ENCODE measurements at places on chromosomes 7 and 10.

- DNase-seq, result no peak
These were observed 42.4 kb downstream of the IL2RA start for GRCh38 chr10:6019796-6020195.

- no peak for DNase-seq
These were observed 91.8 kb downstream of the PTPRN2 start for GRCh38 chr7:158495786-158496185.

DNA sequence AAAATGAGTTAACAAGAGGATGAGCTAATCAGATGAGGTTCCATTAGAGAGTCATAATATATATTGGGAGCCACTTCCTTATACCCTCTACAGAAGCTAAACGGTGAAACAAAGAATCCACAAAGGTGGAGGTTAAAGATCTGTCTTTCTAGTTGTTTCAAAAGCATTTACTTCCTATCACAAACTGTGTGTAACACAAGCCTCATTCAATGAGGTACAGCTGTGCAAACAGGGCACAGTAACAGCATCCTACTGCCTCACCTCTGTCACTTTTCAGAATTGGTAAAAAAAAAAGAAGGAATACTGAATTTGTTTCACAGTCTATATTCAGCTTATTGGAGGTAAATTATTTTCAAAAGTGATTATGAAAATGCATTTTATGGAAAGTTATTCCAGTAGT, 128.7 kb downstream of the AGMO start:
- DNase-seq, result no peak

DNA sequence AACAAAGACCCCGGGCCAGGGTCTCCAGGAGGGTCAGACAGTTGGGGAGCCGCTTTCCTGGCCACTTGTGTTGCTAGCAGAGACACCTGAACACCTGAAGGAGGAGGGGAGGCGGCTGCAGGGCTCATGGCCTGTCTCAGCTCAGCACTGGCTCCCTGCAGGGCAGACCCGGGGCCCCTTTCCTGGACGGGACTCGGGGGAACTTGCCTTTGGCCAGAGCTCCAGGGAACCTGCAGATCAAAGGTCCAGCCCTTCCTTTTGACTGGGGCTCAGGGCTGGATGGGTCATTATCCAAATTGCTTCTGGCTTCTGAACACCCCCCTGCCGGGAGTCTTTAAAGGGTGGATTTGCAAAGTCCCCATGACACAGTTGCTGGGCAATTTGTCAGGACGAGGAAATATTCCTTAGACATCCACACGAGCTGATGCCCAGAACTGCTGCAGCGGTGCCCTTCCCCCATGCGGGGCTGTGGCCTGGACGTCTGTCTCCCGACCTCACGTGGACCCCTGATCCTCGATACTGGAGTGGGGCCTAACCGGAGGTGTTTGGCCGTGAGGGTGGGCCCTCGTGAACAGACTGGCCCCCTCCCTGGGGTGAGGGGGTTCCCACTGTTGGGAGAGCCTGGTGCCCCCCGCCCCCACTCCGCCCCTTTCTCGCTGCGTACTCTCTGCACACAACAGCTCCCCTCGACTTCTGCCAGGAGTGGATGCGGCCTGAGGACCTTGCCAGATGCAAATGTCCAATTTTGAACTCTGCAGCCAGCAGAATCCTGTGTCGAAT, 194.3 kb downstream of the ELFN1 start:
- DNase-seq, result no peak

DNA sequence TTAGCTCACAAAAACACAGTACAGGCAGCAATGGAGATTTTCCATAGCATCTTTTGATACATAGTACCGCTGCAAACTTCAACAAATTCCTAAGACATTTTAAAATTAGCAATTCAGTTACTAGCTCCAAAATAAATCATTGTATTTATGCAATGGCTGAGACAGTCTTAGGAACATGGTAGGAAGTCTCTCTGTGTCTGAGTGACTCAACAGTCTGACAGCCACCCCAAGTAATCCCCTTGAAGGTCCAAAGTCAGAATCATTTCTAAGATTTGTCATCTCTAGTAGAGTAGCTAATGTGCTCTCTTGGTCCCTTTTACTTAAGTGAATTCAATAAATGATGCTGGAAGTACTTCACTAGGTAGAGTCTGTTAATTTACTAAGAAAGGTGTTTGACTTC, 93.8 kb upstream of the NOBOX start:
- no peak for DNase-seq

- DNase-seq, result no peak
These were observed 450.0 kb downstream of the SUGCT start for GRCh38 chr7:40584667-40585433.

- no peak for DNase-seq
These were observed 524.7 kb upstream of the GALNT17 start for GRCh38 chr7:70607281-70607680.

DNA sequence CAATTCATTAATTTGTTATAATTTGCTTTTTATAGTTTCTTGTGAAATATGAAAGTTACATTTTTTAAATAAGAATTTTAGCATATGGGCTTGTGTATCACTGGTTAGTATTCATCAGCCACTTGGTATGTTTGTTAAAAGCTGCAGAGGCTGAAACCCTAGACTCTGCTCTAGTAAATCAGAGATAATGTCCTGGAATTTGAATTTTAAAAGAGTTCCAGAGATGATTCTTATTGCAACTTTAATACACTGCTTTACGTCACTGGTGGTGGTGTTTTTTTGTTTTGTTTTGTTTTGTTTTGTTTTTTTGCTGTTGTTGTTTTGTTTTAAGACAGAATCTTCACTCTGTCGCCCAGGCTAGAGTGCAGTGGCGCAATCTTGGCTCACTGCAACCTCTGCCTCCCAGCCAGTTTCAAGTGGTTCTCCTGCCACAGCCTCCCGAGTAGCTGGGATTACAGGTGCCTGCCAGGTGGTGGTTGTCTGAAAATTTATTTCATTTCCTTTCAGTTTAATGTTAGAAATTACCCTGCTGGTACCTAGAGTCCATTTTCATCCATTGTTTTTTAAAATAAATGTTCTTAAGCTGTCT, 43.8 kb downstream of the PTPN12 start:
- DNase-seq, result no peak

- DNase-seq, result no peak
These were observed 15.9 kb downstream of the ODAD2 start for GRCh38 chr10:27982875-27983543.

- no peak for DNase-seq
These were observed 53.8 kb upstream of the ITGB8 start for GRCh38 chr7:20276705-20277472.

GRCh38 chr7:103065667-103066066, 8.9 kb downstream of the FBXL13 start:
- DNase-seq, result no peak

DNA sequence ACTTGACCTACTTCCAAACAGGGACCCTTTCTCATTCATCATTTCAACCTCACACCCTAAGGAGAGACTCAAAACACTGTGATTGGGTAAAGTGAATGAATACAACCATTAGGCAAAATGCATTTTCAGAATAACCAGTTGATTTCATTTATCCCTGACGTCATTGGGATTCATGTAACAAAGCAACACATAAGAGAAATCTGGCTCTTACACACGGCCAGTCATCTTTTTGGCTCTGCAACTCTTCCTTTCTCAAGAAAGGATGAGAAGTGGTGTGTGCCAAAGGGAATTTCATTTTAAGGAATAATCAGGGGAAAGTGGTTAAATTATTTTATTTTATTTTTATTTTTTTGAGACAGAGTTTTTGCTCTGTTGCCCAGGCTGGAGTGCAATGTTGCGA, 83.1 kb downstream of the CPVL start:
- no peak for DNase-seq

- no peak for DNase-seq
These were observed 9.9 kb downstream of the STARD3NL start for GRCh38 chr7:38187794-38188440.

- DNase-seq, result no peak
These were observed 93.6 kb upstream of the RSU1 start for GRCh38 chr10:16910793-16911164.

- DNase-seq, result no peak
These were observed 24.9 kb upstream of the WDFY4 start for GRCh38 chr10:48659790-48660189.

DNA sequence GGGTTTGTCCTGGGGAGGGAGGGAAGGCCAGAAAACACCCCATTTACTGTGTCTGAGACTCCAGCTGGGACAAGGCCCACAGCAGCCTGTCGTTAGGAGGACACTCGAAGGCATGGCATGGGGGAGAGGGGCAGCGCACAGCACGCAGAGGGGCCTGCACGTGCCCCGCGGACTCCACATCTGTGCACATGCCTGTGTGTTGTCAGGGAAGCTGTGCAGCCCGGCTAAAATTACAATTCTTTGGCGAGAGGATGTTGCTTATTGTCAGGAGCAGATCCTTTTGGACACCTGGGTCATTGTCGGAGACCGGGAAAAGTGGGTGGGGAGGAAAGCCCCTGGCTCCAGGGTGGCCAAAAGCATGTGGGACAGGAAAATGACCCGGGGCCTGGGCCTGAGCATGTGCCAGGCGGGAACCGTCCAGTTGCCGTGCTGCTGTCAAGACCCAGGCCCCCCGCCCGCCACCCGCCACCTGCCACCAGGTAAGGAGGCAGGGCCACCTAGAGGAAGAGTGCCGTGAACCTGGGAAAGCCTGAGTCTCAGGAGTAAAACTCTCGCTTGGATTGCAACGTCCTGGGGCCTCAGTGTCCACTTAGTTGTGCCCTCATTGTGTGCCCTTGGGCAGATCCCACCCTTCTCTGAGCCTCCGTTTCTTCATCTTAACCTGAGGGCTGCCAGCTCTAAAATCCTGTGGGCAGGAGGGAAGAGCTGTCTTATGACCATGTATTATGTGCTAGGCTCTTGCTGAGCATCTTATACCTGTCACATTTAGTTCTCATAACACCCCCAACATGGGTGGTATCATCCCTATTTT, 7.2 kb downstream of the VSIR start:
- no peak for DNase-seq

GRCh38 chr7:135713836-135714470, 14.0 kb downstream of the SLC13A4 start:
- no peak for DNase-seq

DNA sequence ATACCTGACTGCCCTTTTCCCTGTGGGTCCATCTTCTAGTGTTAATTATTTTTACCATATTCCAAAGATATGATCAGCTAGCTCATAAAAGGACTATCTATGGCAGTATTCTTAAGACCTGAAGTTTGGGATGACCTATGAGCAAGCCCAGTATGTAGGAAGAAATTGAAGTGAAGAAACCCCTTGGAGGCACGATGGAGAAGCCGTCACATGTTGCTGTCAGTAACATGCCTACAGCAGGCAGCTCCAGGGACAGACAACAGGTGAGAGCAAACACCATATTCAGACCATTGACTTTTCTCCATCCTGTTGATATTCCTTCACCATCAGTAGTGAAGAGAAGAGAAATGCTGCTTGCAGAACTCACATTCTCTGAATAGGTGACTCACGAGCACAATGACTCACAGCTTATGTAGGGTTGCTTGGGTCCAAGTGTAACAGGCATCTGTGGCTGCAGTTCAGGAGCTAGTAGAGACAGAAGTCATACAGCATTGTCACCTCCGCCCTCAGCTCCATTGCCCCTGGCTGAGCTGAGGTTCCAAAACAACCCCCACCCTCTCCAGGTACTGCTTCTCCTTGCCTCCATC, 8.4 kb upstream of the LYZL2 start:
- no peak for DNase-seq

DNA sequence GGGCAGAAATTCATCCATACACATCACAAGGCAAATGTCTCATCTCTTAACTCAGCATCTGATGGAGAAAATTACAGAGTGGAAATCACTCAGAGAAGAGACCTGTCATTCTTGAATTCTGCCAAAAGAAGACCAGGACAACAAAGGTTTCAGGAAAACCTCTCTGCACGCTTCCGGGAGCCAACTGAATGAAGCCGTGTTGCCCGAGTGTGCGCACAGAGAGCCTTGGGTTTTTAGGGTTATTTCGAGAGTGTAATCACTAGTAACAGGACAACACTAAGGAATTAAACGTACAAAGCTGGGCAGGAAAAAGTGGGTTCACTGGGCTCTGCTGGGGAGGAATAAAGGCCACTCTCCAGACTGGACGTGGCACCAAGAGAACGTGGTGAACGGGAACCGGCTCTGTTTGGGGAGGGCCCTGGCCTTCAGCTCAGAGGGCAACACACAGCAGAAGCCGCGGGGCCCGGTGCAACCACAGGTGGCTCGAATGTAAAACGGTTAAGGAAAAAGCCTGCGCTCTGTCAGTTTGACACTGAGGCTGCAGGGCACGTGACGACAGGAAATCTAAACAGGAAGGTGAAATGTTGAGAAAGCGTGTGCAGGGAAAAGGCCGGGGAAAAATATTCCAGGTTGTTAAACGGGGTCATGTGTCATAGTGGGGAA, 331.5 kb downstream of the DNAJB6 start:
- DNase-seq, result no peak

GRCh38 chr7:151375530-151376217, 34.1 kb downstream of the NUB1 start:
- no peak for DNase-seq

- no peak for DNase-seq
These were observed 550.4 kb upstream of the PCDH15 start for GRCh38 chr10:55351431-55351830.

DNA sequence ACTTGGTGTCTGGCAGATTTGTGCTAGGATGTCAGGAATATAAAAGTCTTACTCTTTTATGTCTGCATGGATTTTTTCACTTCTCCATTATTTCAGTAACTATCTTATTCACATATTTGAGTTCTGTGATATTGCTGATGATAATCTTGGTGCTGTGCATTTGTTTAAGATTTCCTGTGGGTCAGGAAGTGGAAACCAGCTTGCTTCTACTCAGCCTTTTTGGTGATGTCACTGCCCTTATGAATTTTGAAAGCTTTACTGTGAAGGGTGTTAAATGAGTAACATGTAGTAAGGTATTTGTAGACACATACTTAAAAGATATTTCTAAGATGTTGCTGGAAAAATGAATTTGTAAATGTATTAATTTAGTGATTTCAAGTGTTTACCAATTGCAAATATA, 69.5 kb upstream of the VOPP1 start:
- DNase-seq, result peak; percentile 11

GRCh38 chr7:42945821-42946626, 13.8 kb downstream of the MRPL32 start:
- no peak for DNase-seq

DNA sequence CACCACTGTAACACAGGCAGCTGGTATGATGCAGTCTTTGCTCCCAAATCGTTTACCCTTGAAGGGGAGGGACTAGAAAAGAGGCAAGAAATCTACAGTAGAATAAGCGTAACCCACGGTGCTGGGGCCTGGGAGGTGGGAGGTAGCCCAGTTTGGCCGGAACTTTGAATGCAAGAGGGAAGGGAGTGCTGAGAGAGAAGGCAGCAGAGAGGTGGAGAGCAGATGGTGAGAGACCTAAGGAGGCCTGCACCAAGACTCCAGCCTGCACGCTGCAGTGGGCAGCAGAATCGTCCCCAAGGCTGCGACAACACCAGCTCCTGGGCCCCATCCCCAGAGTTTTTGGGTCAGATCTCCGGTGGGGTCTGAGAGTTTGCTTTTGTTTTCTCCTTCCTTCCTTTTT, 547.5 kb downstream of the GALNT17 start:
- no peak for DNase-seq

Measured in central memory CD4-positive, alpha-beta T cell (primary cell).